Epithelial cell of umbilical artery (primary cell): ENCODE measurements at places on chromosomes 3 and 15. TPM values are rescaled to one million over a fixed set of nuclear protein-coding genes. Genes with fewer than 3 reads are reported as not detected.

The RNU5B-1 gene
- total RNA-seq: not detected in 2 replicates

The C2CD4A gene
- 4.2 and 5.2 TPM in 2 replicates for total RNA-seq

The HRG gene
- total RNA-seq: not detected in 2 replicates

The MLF1 gene
- 7.9 and 9.7 TPM in 2 replicates for total RNA-seq
